ENCODE measurements at places on chromosomes 4 and X.

- H3K36me3 ChIP-seq = no peaks in the 10 kb centered on the region
- 0 out of 2 replicates have a peak, but pooled peaks cover 5% of the 10 kb centered on the region for H3K4me1 ChIP-seq
- H3K4me3 ChIP-seq = no peak overlapping the region
These were observed 34.1 kb downstream of the SORCS2 start for GRCh38 chr4:7226439-7226838.

DNA sequence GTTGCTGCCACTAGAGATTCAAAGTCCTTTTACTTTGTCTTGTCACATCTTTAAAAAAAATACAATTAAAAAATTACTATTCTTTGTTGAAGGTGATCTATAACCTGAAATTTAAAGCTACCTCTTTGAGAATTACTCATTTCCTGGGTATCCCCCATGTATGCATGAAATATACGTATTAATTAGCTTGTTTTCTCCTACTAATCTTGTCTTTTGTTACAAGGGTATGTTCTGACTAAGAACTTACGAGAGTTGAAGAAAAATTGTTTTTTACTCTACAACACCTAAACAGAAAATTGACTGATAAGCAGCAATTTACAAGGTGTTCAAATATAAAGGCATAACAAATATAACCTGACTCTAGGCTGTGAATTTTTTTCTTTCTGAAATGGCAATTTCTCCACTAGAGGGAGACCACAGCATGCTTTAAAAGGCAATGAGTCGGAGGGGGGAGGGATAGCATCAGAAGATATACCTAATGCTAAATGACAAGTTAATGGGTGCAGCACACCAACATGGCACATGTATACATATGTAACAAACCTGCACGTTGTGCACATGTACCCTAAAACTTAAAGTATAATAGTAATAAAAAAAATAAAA is 249.6 kb downstream of the OPHN1 start:
- DNase-seq = no peak
- no peak overlapping the region for H3K4me3 ChIP-seq
- H3K27me3 ChIP-seq = no peaks in the 10 kb centered on the region
- H3K36me3 ChIP-seq = no peaks in the 10 kb centered on the region
- H3K27ac ChIP-seq = no peak overlapping the region

DNA sequence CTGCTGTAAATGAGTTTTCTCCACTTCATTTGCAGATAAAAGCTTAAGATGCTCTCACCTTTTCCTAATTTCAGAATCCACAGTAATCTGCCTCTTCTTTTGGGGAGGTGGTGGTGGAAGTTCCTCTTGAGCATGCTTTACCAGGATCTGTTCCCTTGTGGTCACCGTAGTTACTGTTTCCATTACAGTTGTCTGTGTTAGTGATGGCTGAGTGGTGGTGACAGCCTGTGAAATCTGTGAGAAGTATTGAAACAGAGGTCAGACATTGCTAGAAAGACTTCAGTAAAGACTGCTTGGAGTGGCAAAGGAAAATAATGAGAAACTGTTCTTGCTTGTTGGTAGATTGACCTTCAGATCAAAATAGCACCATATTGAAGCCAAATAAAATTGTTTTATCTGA is 666.2 kb downstream of the DMD start:
- H3K4me1 ChIP-seq = no peaks in the 10 kb centered on the region
- no peak for DNase-seq
- no peak overlapping the region for H3K4me3 ChIP-seq
- no peaks in the 10 kb centered on the region for H3K27me3 ChIP-seq
- H3K36me3 ChIP-seq = no peaks in the 10 kb centered on the region

DNA sequence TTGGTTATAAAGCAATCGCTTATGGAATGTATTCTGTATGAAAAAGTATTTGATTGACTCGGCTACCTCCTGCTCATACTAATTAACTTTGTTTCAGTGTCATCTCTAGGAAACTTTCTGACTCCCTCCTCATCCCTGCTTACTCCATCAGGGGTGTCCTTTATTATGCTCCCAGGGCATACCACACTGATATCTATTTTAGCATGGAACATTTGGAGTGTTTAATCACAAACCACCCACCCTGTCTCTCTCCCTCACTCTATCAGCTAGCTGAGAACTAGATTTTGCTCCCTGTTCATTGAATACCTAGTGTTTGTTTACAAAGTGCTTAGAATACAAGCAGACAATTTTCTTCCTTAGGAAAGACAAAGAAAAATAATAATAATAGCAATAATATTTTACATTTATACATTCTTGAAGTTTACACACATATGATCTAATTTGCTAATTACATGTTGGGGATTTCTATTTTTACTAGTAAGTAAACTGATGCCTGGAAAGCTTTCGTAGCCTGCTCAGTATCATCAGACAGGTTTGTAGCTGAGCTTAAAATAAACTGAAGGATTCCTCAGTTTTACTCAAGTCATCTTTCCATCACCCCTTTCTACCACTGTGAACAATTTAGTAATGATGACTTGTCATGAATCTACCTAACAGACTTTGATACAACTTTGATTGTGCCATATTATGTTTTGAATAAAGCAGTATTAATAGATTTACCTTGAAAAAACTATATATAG is 811.4 kb upstream of the HS3ST1 start:
- H3K36me3 ChIP-seq = no peaks in the 10 kb centered on the region
- DNase-seq = no peak
- no peak overlapping the region for H3K4me3 ChIP-seq
- H3K27me3 ChIP-seq = no peaks in the 10 kb centered on the region
- H3K4me1 ChIP-seq = no peaks in the 10 kb centered on the region

- no peak for DNase-seq
- H3K27ac ChIP-seq = no peak overlapping the region
- no peaks in the 10 kb centered on the region for H3K4me1 ChIP-seq
These were observed 115.9 kb upstream of the TEX13D start for GRCh38 chrX:124216396-124217115.

DNA sequence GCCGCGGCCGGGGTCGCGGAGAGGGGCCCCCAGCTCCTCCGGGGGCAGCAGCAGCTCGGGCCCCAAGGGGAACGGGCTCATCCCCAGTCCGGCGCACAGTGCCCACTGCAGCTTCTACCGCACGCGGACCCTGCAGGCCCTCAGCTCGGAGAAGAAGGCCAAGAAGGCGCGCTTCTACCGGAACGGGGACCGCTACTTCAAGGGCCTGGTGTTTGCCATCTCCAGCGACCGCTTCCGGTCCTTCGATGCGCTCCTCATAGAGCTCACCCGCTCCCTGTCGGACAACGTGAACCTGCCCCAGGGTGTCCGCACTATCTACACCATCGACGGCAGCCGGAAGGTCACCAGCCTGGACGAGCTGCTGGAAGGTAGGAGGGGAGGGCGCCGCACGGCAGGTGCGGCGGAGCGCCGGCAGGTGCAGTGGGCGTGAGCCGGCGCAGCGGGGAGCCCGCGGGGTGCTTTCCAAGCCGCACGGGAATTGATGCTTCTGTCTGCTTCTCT is 886 bp downstream of the DCLK2 start:
- no peaks in the 10 kb centered on the region for H3K4me1 ChIP-seq
- no peak overlapping the region for H3K27ac ChIP-seq
- DNase-seq = peak; percentile 28
